ENCODE measurements at places on chromosomes 12 and 14.

DNA sequence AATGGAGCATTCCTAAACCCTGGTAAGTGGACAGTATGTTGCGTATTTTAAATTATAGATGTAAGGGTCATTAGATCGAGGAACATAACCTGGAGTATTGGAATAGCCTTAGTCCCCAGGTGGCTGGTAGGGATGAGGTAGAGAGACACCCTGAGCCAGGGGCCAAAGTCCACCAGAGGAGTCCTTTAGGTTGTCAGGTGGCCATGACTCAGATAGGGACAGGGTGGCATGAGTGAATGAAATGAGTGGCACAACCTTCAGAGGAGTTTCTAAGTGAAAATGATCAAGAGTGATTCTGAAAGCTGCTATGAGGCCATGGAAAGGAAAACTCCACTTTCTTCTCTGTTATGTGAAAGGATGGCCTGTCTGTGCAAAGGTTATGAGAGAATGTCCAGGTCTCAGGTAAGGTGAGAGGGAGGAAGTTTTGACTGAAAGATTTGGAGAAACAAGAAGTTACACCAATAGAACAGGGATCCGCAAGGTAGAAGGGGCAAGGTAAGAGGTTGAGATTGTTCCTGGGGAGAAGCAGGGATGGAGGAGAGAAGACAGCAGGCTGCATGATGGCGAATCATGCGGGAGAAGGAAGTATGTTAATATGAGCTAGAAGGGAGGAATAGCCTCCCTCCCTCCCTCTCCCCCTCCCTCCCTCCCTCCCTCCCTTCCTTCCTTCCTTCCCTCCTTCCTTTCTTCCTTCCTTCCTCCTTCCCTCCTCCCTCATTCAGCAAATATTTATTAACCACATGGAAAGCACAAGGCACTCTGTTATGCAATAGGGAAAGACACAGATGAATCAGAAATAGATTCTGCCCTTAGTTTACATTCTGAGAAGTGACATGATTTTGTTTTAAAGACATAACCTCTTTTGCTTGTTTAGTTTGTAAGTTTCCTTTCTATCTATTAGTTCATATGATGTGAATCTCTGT is 14.0 kb upstream of the RIPK3 start:
- no peak for DNase-seq

GRCh38 chr12:100348657-100349454 is 8.0 kb upstream of the SLC17A8 start:
- DNase-seq = no peak

GRCh38 chr14:77902811-77903210 is 102.9 kb downstream of the ADCK1 start:
- no peak for DNase-seq

- DNase-seq = no peak
Observed at GRCh38 chr14:21874946-21875345, 201.3 kb upstream of the OR4E1 start.

GRCh38 chr12:23671881-23672280 is 277.6 kb downstream of the SOX5 start:
- DNase-seq = no peak

DNA sequence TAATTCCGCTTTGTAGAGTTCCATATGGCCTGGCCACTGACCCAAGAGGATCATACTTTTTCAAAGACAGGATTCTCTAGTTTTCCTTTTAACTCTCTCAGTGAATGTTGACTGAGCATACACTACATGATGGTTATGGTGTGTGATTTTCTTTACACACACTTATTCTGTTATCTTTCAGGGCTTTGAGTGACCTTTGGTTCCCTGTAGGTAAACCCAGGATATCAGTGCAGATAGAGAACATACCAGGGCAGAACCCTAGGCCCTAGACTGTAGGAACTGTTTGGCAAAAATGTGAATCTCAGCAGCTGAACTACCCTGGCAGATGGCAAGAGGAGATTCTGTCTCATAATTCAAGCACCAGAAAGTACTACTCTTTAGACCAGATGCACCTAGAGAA is 159.6 kb downstream of the KCNA5 start:
- no peak for DNase-seq

GRCh38 chr14:31457665-31458659 is 656 bp upstream of the DTD2 start:
- no peak for DNase-seq

GRCh38 chr14:64112867-64113678 is 181.1 kb downstream of the ESR2 start:
- DNase-seq = peak; percentile 77

GRCh38 chr12:76666290-76666835 is 97.6 kb upstream of the ZDHHC17 start:
- no peak for DNase-seq

DNA sequence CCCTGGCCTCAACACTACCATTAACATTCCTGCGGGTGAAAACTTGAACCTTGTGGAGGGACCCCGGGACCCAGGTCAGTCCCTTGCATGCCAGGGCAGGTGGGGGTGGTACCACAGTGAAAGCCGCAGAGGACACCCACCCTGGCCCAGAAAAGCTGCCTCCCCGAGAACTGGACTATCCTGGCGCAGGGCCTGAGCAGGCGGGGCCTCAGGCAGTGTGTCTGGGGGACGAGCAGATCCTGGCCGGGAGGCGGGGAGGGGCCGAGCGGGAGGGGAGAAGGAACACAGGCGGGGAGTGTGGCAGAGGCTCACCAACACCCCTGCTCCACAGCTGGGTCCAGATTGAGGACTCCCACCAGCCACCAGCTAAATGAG is 10.0 kb downstream of the AHNAK2 start:
- peak; percentile 96 for DNase-seq

DNA sequence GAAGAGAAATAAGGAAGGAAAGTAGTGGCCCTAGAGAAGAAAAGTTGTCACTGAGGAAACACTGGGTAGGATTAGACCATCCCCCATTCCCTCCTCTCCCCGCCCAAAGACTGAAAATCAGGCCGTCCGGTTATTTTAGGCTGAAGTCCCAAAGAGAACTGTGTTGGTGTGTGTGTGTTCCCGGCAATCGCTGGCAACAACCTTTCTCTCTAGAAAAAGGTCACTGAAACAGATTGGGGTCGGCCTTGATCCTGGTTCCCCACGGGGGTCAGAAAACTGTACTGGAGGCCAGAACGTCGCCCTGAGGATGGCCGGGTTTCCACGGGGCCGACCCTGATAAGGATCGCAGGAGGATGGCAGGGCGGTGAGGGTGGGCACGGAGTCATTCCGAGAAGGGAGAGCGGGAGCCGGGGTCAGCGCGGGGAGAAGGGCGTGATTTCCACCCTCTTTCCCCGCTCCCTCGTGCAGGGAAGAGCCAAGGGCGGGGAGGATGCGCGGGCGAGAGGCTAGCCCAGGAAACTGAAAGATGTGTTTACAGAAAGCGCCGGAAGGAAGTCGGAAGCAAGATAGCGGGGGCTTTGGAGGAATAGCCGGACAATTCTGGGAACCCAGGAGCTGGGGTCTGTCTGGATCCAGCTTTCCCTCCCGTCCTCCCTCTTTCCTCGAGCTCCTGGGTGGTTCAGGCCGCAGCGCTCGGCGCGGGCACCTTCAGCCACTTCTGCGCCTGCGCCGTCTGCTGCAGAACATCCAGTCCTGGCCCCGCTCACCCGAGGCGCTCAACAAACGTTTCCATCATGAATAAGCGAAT is 25.3 kb upstream of the SPTLC2 start:
- DNase-seq = peak; percentile 90

DNA sequence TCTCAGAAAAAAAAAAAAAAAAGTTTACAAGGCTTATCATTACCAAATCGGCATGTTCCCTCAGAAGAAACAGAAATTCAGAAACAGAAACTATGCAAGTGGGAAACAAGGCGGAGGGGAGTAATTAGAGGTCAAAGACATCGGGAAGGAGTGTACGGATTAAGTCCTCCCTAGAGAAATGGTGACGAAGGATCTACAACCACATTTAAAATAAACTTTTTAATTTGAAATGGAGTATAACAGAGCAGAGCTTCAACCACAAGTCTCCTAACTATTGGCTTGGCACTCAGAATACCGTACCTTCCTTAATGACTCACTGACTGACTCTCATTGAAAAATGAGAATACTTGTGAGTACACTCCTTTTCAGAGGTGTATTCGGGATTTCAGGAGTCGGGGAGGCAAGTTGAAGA is 908 bp downstream of the ENTPD5 start:
- DNase-seq = no peak

DNA sequence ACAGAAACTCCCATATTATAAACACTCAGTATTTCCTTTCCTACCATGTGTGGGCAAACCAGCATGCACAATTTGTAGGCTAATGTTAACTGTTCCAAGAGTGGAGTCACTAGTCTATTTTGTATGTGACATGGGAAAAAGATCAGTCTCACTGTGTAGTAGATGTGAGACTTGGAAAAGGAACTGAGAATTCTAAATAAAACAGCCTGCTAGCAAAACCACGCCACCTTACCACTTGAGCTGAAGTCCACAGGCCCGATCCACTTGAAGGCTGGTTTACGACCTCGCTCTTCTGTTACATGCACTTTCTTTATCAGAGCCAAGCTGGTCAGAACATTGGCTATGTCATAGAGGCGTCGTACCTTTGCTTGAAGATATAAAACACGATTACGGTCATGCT is 22.5 kb downstream of the E2F7 start:
- no peak for DNase-seq

GRCh38 chr14:21652209-21652808 is 1.3 kb upstream of the OR4E2 start:
- DNase-seq = no peak

DNA sequence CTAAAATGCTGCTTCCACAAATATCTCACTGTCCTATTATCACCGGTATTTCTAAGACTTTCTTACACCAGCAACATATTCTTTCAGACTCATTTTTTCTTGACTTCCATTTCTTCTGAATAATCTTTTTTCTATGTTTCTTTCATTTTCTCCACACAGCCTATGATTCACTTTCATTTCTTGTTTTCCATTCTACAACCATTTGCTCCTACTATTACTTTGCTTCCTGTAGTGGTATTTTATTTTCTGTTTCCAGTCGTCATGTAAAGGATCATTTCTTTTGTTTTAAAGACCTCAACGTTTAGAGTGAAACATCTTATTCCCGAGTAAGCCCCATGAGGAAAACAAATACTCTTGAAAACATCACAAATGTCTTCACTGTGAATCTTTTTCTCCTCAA is 182.2 kb upstream of the MDGA2 start:
- no peak for DNase-seq

DNA sequence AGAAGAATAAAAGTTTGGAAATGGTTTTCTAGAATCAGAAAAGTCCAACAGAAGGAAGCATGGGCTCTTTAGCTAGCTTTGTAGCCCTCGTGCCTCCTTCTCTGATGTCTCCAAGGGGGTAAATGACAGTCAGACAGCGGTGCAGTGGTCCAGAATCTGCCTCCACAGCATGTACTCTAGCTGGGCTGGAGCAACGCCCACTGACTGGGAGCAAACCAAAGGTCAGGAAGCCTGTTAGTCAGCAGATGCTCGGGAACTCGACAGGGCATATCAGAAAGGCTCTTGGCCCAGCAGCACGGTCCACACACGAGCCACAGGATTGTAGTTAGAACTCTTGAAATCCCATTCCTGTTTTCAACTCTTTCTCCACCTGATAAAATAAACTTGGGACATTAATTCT is 164.3 kb downstream of the GRIN2B start:
- peak; percentile 30 for DNase-seq

DNA sequence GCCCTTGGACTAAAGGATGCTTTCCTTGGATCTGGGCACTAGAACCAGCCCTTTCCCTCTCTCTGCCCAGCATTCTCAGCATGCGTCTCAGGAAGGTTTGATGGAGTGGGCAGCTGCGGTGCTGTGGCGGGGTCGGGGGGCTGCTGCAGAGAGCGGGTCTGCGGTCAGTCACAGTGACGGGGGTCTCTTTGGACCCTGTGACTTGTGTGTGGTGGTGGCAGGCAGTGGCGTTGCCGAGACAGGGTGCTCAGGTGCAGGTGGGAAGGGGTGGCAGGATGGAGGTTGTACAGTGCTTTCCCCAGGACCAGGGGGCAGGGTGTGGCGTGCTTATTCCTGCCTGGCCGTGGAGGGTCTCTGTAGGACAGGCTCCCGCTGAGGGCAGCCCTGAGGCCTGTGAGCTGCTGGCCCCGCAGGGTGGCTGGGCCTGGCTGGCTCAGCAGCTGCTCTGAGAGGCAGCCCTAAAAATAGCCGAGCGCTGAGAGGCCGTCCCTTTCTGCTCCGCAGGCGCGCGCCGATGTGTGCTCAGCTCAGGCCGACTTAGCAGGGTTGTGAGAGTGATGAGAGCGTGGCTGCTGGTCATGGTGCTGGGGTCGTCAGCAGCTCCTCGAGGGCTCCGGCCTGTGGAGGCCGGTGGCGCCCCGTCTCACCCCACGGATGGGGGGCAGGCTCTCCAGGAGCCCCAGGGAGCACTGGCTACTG is 9.7 kb downstream of the PACS2 start:
- peak; percentile 63 for DNase-seq

DNA sequence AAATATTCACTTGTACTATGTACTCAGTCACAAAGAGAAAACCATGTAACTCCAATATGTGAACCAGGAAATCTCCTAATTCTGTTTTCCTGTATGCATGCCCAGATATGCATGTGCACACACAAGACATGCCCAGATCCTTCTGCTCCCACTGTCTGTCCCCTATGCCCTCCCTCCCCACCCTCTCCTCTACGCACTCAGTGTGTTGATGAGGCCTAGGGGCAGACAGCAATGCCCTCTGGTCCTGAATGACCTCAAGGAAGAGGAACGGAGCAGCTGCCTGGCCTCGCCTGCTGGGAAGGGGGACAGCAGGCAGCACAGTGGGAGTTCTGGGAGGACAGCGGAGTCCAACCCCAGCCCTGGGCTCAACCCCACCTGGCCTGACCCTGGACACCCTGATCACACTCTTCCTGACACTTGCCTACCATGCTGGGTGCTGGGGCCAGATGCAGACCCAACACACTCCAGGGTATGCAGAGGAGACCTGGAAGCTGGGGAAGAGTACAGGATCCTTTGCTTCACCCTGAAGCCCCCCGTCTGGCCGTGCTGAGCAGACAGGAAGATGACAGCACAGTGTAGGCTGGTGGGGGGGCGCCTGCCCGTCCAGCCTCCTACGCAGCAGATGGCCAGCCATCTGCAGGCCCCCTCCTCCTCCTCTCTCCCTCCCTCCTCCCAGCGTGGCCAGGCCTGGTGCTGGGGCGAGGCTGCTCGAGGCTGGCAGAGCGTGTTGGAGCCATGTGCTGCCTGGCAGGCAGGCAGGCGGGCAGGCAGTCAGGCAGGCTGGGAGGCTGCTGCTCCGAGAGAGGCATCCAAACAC is 106.6 kb upstream of the NCOR2 start:
- no peak for DNase-seq

- no peak for DNase-seq
Observed at GRCh38 chr14:34232790-34233189, 229.2 kb downstream of the SPTSSA start.

DNA sequence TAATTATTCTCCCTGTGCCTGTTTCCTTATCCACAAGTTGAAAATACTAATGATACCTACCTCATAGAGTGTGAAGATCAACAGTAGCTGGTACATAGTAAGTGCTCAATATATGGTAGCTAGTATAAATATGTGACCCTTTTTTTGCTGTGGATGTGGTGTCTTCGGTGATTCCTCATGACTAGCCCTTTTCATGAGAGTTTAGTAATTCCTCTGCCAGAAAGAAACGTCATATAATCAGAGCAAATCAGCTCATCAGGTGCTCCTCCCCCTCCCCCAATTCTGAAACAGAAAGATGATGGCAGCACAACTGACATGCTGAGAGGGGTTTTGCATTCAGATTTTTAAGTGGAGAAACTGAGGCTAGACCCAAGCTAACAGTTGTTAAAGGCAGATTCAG is 210.8 kb downstream of the SLC41A2 start:
- no peak for DNase-seq

Data from tibial artery (tissue), 4 donors.